ENCODE measurements at places on chromosomes 5 and 9.

DNA sequence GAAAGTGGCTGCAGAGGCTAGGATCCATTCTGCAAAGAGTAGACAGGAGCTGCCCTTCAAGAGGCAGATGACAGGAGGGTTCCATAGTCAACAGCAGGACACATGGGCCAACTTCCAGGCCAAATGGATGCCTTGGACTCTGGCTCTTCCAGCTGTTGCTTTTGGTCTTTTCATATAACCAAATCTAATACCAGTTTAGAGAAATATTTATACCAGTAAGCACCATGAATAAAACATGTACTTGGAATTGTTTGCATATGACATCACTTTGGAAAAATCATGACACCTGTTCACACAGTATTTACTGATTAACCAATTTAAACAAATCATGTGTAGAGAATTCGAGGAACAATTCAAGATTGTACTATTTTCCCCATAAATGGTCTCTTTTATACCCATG lies 481.3 kb downstream of the DMRT2 start:
- DNase-seq = no peak

DNA sequence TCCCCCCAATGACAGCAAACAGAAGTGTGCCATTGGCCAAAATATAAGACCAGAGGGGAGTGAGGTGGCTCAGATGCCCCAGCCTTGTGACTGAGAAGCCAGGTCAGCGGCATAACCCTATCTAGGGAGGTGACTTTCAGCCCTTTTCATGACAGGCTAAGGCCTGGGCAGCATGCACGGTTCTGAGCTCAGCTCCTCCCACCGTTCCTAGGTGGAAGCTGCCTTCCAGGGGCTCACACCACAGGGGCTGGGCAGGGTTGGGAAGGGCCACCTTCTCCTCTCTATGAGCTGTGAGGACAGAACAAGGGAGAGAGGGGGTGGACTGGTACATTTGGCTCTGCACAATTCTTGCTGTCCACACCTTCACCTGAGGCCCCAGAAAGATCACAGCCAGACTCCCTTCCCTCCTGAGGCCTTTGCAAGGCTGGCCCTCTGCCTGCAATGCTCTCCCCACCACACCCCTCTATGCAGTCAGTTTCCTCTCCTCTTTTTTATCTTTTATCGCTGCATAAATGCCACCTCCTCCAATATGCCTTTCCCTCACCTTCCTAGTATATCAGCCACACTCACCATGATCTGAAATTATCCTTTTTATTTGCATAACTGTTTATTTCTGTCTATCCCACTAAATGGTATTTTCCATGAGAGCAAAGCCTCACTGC lies 5.1 kb upstream of the EGR1 start:
- no peak for DNase-seq

- no peak for DNase-seq
Observed at GRCh38 chr5:120016717-120017382, 387.5 kb downstream of the FAM170A start.

- DNase-seq = no peak
Observed at GRCh38 chr9:87786423-87786822, 60.5 kb downstream of the CTSL start.
